ENCODE measurements at places on chromosomes 3 and 15.

DNA sequence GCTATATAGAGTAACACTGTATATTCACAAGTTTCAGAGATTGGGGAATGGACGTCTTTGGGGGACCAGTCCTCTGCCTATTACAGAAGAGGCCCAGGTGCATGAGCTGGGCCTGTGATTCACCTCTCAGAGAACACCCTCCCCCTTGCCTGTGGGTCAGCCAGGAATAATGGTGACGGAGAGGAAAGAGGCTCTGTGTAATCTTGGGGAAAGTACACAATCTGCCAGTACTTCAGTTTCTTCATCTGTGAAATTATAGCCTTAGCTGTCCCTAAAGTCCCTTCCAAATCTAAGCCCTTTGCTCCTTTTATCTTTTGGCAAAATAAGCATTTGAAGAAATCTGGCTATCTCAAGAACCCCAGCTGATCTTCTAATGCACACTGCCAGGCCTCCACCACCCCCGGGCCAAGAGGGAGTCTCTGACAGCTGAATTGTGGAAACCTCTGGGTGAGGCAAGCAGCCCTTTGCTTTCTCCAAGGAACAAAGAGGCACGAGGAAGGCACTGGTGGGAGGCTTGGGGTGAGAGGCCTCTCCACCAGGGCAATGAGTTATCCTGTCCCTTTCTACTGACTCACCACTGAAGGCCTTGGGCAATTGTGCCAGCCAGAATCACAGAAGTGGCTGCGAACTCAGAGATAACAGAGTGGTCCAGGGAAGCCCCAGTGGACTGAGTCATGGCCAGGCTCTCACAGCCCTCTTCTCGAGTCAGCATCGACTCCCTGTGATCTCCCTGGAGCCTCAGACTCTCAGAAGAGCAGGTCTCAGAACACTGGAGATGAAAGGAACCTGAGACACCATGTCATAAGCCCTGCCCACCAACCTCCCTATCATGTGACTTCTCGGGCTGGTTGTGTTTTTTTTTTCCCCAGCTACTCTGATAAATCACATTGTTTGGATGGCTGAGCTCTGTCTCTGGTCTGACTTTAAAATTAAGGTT, 31.8 kb downstream of the CCNL1 start:
- H3K4me3 ChIP-seq = no peak overlapping the region
- no peaks in the 10 kb centered on the region for H3K27me3 ChIP-seq
- peak overlapping the region; percentile 87 for H3K27ac ChIP-seq
- H3K36me3 ChIP-seq = no peaks in the 10 kb centered on the region

DNA sequence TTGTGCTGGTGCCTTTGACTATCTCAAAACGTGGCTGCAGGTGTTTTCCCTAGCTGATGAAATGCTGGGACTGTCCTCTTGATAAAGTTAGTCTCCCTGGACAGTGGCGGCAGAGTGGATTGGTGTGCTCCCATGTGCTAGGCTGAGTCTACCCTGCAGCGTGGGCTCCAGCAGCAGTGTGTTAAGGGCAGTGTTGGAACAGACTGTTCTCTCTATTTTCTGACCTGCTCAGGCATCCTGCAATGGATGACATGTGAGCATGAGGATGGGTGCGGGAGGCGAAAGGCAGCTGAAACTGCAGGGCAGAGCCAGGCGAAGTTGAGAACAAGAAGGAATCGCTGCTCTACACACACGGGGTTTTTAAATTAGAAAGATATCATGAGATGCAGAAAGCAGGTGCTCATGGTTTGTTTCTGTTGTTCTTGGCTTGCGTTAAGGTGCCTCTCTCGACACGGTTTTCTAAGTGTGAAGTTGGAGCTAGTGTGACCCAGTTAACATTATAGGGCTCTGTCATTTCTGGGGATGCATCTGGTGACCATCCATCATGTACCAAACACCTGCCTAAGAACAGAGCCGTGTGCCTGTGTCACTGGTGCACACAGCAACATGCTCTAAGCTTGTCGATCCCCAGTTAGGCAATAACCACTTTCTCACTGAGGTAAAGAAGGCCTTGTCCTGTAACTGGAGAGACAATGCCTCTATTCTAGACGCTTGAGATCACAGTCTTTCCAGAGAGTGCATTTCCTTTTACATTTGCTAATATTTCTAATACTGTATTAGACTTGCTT, 44.3 kb downstream of the SLCO3A1 start:
- DNase-seq = no peak
- no peaks in the 10 kb centered on the region for H3K4me1 ChIP-seq
- H3K27ac ChIP-seq = no peak overlapping the region
- no peaks in the 10 kb centered on the region for H3K36me3 ChIP-seq

DNA sequence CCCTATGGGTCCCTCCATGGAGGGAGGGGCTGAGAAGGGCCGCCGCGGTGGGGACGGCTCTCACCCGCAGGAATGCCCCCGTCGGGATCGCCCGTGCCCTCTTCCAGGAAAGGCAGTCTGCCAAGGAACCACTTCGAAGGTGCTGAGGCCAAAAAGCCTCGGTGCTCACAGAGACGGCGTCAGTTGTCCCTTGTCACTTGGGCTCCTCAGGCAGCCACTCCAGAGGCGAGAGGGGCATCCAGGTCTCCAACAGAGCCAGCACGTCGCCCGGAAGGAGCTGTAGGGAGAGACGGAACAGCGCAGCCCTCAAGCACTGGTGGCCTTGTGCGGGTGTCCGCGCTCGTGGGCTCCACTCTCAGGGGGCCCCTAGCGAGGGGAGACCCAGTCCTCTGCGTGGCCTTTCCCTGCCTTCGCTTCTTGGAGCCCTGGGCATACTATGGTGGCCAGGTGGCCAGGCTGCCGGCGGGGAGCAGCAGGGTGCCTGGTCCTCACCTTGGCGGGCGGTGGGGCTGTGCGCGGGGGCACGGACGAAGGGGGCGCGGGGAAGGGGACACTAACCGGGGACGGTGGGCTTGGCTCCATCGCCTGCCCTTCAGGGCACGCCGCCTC, 994 bp downstream of the MESP1 start:
- H3K27ac ChIP-seq = peak overlapping the region; percentile 64
- H3K4me3 ChIP-seq = peak overlapping the region; percentile 66
- H3K36me3 ChIP-seq = no peaks in the 10 kb centered on the region
- no peaks in the 10 kb centered on the region for H3K4me1 ChIP-seq

DNA sequence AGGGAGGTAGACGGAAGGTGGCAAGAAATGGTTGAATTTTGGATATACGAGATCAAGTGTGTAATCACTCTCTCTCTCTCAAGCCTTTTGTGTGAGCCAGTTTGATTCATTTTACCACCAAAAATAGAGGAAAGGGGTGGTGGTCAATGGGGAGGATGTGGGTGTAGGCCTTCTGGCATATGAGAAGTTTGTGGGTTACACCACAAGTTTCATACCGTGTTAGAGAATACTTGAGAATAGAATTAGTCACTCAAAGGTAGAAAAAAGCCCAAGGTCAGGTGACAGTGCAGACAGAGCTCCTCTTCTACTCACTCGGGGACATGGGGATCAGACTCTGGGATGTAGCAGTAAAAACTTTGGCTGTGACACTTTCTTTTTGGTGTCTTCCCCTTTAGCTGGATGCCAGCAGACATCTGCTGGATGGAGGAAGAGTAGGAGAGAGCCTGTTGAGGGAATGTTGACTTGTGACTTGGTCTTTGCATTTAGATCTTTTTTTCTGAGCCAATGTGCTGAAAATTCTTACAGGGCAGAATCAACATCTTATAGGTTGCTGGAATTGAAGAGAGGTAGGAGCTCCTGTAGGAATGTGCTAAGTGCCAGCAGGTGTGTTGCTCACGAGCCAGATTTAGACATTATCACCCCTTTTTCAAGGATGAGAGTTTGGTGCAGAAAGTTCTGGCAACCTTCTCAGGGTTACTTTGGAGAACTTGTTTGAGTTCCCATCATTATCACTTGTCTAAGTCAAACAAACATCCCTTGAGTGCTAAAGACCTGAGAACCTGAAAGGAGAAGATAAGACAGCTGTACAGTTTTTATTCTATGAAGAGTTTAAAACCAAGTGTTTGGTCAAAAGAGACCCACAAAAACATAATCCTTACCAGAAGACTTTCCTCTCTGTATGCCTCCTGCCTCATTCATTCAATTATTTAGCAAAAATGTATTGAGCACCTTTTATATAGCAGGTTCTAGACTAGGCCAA, 43.9 kb upstream of the RYK start:
- no peak for DNase-seq
- no peaks in the 10 kb centered on the region for H3K36me3 ChIP-seq
- H3K4me3 ChIP-seq = no peak overlapping the region
- peaks cover 10% of the 10 kb centered on the region for H3K4me1 ChIP-seq
- no peaks in the 10 kb centered on the region for H3K27me3 ChIP-seq
- no peak overlapping the region for H3K27ac ChIP-seq

- H3K27me3 ChIP-seq = no peaks in the 10 kb centered on the region
- no peak for DNase-seq
- no peaks in the 10 kb centered on the region for H3K36me3 ChIP-seq
- H3K27ac ChIP-seq = no peak overlapping the region
These were observed 230.2 kb upstream of the CD96 start for GRCh38 chr3:111311709-111312235.

- H3K27me3 ChIP-seq = no peaks in the 10 kb centered on the region
- H3K36me3 ChIP-seq = no peaks in the 10 kb centered on the region
- no peak overlapping the region for H3K4me3 ChIP-seq
- no peaks in the 10 kb centered on the region for H3K4me1 ChIP-seq
- H3K27ac ChIP-seq = no peak overlapping the region
These were observed 358.3 kb upstream of the CBLB start for GRCh38 chr3:106227068-106227467.

- H3K27ac ChIP-seq = no peak overlapping the region
- peaks cover 45% of the 10 kb centered on the region for H3K36me3 ChIP-seq
- H3K4me3 ChIP-seq = no peak overlapping the region
- H3K27me3 ChIP-seq = no peaks in the 10 kb centered on the region
- H3K4me1 ChIP-seq = peaks cover 7% of the 10 kb centered on the region
- DNase-seq = no peak
These were observed 16.4 kb downstream of the CLK3 start for GRCh38 chr15:74631935-74632560.

- no peaks in the 10 kb centered on the region for H3K27me3 ChIP-seq
- H3K4me1 ChIP-seq = peaks cover 64% of the 10 kb centered on the region
- DNase-seq = peak; percentile 95
These were observed 75.1 kb downstream of the VGLL4 start for GRCh38 chr3:11568503-11569155.

- no peaks in the 10 kb centered on the region for H3K27me3 ChIP-seq
- H3K4me1 ChIP-seq = no peaks in the 10 kb centered on the region
- H3K36me3 ChIP-seq = no peaks in the 10 kb centered on the region
- no peak overlapping the region for H3K4me3 ChIP-seq
- DNase-seq = no peak
These were observed 79.9 kb downstream of the MYH15 start for GRCh38 chr3:108430540-108430939.

DNA sequence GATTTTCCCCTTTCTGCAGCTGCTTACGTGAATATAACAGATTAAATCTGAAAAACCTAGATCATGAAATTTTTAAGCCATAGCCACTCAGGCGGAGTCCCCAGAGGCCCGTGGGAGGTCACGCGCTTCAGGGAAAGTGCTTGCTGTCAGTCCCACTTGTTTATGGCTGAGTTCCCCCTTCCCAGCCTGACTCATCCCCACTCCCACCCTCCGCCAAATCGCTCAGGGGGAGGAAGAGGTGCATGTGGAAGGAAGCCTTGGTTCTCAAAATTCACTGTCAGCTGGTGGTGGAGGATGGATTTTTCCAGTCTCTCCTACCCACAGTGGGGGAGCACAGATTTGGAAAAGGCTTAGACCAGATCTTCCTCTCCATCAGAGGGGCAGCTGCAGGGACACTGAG, 67.4 kb downstream of the CORO2B start:
- DNase-seq = no peak
- no peaks in the 10 kb centered on the region for H3K36me3 ChIP-seq
- no peaks in the 10 kb centered on the region for H3K27me3 ChIP-seq
- H3K4me1 ChIP-seq = no peaks in the 10 kb centered on the region

GRCh38 chr3:23835802-23836201, 30.0 kb downstream of the UBE2E1 start:
- H3K4me3 ChIP-seq = no peak overlapping the region
- no peaks in the 10 kb centered on the region for H3K36me3 ChIP-seq
- H3K4me1 ChIP-seq = peaks cover 4% of the 10 kb centered on the region
- no peak for DNase-seq

GRCh38 chr3:17201538-17201937, 316.8 kb downstream of the PLCL2 start:
- H3K27ac ChIP-seq = no peak overlapping the region
- peaks cover 19% of the 10 kb centered on the region for H3K4me1 ChIP-seq
- DNase-seq = no peak
- H3K4me3 ChIP-seq = no peak overlapping the region
- peaks cover 15% of the 10 kb centered on the region for H3K36me3 ChIP-seq

DNA sequence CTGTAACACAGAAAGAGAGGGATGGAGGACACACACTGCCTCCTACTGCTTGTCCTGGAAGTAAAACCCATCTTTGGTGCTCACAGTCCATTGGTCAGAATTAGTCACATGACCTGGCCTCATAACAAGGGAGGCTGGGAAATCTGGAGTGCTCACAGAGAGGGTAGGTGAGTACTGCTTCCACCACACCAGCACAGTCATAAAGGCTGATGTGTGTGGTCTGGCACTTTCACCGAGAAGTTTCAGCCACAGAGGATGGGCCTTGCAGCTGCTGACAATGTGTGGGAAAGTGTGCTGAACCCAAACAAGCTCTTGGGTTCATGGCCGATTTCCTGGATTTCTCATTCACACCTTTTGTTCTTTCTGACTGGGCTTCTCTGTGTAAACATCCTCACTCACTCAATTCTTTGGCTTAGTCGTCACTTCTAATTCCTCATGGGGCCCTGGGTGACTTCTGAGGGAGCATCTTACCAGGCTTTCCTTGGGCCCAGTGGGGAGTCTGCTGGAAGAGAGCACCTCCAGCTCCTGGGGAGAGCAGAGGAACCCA, 100.7 kb downstream of the ASB7 start:
- H3K27me3 ChIP-seq = no peaks in the 10 kb centered on the region
- no peak overlapping the region for H3K4me3 ChIP-seq
- DNase-seq = no peak

DNA sequence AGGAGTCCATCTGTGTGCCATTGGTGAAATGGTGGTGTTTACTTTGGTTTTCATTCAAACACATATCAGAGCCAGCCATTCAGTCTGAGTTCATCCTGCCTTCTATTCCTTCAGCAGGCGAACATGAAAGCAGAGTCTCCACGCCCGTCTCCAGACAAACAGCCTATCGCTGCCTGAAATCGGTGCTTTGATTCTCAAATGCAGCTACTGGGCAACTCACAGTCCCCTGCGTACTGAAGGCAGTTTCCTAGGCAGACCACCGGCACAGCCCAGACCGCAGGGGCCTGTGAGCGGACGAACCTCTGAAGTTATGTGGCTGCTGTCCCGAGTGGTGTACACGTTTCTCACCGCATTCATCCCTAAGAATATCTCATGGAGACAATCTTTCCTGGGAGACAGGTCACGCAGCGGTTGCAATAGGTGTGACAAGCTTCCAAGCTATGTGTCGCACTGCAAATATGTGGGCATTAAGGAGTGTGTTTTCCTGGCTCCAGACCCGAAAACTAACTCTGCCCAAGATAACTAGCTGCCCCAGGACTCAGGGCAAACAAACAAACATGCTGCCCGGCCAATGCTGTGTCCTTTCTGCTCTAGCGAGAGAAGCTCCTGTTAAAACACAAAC, 16.9 kb upstream of the RYR3 start:
- H3K4me1 ChIP-seq = peaks cover 8% of the 10 kb centered on the region
- no peak for DNase-seq
- no peaks in the 10 kb centered on the region for H3K36me3 ChIP-seq
- H3K27me3 ChIP-seq = no peaks in the 10 kb centered on the region
- H3K27ac ChIP-seq = peak overlapping the region; percentile 17
- H3K4me3 ChIP-seq = peak overlapping the region; percentile 45

- DNase-seq = no peak
- H3K4me1 ChIP-seq = no peaks in the 10 kb centered on the region
- no peaks in the 10 kb centered on the region for H3K27me3 ChIP-seq
- no peaks in the 10 kb centered on the region for H3K36me3 ChIP-seq
These were observed 25.7 kb downstream of the RPLP1 start for GRCh38 chr15:69478259-69478781.

Data from tibial artery (tissue), 4 donors.